NCI-H1417 treated with DMSO at 0.1 percent for 48 hours (cell line): ENCODE measurements at places on chromosomes 6 and 20.

- no peak for DNase-seq
These were observed 25.9 kb downstream of the MRS2 start for GRCh38 chr6:24428615-24429014.

GRCh38 chr6:131024565-131024964, 38.5 kb downstream of the EPB41L2 start:
- no peak for DNase-seq

GRCh38 chr6:1770968-1771723, 161.4 kb downstream of the FOXC1 start:
- peak; percentile 40 for DNase-seq

DNA sequence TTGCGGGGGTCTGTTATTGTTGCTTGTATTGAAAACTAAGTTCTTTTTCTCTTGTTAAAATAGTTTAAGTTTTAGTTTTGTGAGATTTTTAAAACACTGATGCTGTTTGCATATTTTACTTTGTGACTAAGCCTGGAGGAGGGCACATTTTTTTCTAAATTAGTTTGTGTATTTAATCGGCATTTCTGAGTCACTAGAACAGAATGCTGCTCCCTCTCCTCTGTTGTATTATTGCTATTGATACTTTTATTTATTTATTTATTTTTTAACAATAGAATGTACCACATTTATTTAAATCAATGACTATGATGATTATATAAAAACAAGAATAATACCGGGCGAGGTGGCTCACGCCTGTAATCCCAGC, 5.1 kb upstream of the FAM50B start:
- DNase-seq = no peak

DNA sequence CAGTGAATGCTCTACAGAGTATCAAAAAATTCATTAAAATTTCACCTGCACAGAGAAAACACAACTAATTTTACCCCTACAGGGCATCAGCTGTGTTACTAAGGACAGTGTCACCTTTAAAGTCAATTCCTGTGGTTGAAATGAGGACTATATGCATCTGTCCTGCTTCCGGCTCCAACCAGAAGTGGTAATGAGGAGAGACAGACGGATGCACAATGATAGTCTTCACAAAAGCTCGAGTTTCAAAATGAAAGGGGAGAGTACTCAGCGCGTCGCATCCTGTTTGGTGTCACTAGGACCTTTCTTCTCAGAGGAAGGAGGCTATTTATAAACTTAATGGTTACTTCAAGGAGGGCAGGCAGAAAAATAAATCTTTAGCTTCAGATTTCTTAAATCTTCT, 86.5 kb downstream of the LYRM4 start:
- DNase-seq = no peak

DNA sequence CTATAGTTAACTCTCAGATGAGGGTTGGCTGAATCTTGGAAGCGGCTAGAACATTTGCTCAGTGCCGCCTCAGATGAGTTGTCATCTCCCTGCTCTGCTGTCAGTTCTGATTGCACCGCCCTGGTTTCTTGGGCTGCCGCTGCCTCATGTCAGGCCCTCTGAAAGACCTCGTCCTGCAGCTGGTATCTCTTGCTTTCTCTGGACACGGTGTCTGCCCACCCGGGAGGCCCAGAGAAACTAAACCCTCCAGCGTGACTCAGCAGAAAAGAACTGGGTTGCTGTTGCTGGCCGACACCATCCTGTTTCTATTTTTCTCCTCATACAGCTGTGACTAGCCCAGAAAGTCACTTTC, 355.4 kb downstream of the CD83 start:
- DNase-seq = no peak

DNA sequence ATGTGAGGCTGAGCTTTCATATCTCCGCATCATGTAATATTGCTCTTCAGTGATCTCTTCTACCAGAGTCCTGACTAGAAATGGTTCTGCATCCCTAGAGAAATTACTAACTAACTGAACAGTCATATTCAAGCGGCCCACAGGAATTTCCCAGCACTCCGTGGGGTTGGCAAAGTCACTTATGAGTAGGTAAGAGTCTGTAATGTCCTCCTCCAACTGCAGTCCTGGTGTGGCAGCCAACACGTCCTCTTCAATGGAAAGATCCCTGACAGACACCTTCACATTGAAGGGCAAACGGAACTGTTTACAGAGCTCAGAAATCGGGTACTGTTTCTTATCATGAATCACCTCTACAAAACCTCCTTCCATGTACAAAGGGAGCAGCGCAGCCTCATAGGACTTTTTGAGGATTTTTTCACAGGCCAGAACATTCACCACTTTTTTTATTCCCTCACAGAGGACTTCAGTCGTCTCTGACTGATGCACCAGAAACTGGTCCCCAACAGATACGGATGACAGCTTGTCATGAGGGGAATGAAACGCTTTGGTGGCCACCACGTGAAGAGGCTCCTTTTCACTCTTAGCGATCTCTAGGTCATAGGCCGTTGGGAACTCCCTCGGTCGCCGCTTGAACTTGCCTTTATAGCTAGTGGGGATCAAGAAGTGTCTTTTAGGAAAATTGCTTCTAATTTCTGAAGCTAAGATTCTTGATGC, 87.7 kb downstream of the THEMIS start:
- DNase-seq = no peak

GRCh38 chr6:100463630-100464161, 1.0 kb downstream of the SIM1 start:
- DNase-seq = no peak

DNA sequence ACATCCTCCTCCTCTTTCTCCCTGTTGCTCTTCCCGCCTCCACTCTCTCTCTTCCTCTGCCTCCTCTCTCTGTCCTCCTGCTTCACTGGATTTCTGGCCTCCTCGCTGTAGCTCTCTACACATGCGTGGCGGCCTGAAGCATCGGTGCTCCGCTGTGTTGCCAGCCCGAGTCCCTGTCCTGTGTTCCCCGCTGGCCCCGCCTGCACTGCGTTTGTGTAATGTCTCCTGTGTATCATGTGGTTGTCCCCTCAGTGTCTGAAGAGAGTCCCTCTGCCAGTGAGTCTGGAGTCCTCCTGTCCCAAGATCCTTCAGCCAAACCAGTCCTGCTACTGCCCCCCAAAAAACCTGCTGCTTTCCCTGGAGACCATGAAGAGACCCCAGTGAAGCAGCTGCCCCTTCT, 143.8 kb downstream of the TBC1D7 start:
- DNase-seq = no peak

- no peak for DNase-seq
These were observed 236.2 kb downstream of the BTBD9 start for GRCh38 chr6:38403548-38403947.
